DMS79 (cell line): ENCODE measurements at places on chromosomes 11 and 22.

DNA sequence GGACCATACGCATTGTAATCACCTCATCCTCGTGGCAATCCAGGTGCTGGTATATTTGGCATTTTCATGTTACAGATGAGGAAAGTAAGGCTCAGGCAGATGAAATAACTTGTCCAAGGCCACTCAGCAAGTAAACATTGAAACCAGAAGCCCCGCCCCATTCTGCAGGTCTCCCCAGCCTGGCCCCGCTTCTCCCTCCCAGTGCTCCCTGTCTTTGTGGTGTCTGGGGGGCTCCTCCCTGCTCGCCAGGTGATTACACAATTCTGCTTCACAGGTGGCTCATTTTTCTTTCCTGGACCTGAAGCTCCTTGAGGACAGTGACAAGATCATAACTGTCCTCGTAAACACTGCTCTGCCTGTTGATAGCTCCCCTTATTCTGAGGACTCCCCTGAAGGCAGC is 531.5 kb upstream of the B3GAT1 start:
- DNase-seq: no peak

- no peak for DNase-seq
These were observed 9.4 kb upstream of the RNF185 start for GRCh38 chr22:31150615-31151014.

DNA sequence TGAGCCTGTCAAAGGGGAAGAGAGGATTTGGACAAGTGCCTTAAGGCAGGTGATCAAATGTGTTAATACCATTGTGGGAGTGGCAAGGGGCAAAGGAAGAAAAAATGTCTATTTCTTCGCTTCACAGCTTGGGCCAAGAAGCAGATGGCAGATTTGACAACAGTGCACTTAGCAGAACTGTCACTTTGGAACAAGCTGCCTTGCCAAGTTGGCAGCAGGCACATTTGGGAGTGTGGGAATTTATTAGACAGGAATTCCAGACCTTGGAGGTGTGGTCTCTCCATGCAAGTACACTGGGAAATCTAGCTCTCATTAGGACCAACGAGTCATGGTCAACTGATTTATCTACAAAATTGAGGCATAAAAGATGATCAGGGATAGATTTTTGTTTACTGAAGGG is 265.1 kb downstream of the NELL1 start:
- no peak for DNase-seq

- DNase-seq: no peak
These were observed 575 bp downstream of the SLC6A5 start for GRCh38 chr11:20600020-20600346.

- no peak for DNase-seq
These were observed 197.4 kb downstream of the TRIM29 start for GRCh38 chr11:119940401-119940976.
